LNCaP clone FGC (cell line): ENCODE measurements at places on chromosomes 5 and 9.

DNA sequence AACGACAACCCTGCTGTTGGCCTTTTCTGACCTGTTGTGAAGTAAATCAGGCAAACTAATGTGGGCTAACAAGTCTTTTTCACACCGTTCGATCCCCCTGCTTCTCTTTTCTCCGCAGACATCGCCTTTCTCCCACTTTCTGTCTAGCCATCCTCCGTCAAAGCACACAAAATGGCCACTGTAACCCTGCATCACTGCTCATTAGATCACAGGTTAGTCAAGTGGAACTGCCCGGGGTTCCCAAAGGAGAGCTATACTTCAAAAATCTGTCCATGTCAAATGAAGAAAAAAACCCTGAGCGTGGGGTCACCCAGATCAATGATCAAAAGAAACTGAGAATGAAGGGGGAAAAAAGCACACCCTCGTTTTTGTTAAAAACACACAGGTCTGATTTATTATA, 212.1 kb downstream of the ARL15 start:
- no peak for DNase-seq

DNA sequence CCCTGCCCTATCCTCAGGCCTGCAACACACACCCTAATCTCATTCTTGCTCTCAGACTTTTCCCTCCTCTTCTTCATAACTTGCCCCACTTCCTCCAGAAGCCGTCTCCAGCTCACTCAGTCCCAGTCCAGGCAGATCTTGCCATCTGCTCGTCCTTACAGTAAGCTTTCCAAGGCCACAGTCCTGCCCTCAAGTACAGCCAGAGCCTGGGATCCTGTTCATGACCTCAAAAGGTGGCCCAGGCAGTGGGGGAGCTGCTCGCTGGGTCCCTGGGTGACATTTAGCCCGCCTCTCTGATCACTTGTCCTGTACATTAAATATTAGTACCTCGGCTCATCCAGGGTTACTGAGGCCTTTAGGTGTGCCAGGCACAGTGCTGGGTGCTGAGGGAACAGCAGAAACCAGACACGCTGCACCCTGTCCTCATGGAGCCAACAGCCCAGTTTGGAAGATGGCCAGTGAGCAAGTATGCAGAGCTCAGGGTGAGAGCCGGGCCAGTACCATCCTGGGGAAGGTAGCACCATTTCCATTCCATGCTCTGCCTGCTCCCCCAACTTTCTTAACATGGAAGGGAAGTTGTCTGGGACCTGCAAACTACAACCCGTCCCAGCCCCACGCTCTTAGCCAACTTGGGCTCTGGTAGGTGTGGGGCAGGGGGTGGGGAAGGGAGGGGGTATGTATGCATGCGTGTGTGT, 100.4 kb downstream of the C5orf15 start:
- DNase-seq: no peak

GRCh38 chr9:124000784-124001457, 10.6 kb upstream of the LHX2 start:
- DNase-seq: no peak

DNA sequence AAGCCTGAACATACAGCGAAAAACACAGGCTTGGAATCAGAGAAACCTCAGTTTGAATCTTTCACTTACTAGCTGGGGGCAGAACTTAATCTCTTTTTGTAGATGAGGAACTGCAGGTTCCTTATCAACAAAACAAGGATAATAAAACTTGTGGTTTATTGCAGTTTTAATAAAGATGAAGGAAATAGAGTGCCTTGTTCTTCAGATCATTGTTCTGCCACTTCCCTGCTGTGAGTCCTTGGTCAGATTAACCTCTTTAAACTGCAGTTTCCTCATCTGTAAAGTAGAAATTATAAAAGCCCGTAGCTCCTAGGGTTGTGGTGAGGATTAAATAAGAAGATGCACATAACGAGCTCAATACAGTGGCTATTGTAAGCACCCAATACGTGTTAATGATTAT, 57.4 kb downstream of the FEM1C start:
- DNase-seq: no peak

DNA sequence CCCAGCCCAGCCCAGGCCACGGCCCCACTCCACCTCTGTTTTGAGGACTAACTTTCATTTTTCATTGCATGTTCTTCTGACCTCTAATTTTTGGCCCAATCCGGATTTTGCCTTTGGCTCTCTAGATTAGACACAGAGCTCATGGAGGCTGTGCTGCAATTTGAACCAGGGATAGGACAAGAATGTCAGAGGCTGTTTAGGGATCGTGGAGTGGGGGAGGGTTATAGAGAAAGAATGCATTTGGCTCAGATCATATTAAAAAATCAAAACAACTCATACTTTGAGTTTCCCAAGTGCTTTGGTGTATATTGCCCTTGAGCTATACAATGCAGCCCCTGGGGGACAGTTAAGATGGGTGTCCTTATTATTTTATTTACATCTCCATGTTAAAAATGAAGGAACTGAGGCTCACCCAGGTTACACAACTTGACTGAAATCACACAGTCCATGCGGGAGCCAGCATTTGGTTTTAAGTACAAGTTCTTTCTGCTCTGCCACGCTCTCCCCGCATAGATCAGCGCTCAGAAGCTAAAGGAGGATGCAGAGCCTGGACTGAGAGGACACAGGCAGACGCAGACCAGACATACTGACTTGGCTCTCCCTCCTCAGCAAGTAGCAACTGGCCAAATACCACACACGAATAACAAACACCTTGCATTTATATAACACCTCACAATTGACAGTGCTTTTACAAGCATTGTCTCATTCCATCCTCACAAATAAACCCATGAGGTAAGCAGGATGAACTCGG, 126.4 kb upstream of the RAI14 start:
- no peak for DNase-seq

GRCh38 chr5:176890455-176891330, 8.5 kb downstream of the HK3 start:
- no peak for DNase-seq

DNA sequence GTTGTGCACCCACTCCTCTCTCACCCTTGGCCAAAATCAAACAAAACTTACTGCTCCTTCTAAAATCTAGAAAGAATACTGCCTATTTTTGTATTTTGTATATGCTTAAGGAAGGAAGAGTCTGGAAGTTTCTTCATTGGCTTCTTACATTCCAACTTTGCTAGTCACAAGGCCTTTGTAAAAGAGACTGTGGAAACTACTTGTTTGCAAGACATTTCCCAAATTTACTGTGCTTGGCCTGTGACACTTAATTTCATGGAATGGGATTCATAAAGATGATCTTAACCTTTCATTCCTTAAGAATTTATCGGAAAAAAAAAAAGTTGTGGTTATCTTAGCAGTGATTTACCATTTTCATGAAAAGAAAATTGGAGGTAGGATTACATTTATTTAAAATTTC, 208.9 kb downstream of the VPS13A start:
- DNase-seq: no peak

DNA sequence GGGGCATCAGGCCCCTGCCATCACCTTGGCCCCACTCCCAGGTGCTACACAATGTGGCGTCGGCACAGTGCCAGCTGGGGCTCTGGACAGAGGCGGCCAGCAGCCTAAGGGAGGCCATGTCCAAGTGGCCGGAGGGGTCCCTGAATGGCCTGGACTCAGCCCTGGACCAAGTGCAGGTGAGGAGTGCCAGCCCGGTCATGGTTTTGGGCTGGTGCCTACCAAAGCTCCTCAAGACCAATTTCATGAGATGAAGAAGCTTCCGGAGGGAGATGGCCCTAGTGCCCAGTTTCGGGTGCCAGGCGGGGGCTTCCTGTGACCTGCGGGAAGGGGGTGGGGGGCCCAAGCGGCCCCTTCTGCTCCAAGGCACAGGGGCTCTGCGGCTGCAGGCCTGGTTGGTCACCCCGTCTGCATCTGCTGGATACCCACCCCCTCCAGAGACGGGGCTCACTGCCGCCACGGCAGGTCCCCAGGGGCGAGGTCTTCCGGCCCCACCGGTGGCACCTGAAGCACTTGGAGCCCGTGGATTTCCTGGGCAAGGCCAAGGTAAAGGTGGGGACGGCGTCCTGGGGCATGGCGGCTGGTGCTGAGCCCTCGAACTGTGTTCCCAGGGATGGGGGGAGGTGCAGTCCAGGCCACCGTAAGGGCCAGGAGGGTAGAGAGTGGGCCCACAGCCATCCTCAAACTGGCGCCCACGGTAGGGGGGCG, 5.8 kb downstream of the NOXA1 start:
- DNase-seq: no peak

DNA sequence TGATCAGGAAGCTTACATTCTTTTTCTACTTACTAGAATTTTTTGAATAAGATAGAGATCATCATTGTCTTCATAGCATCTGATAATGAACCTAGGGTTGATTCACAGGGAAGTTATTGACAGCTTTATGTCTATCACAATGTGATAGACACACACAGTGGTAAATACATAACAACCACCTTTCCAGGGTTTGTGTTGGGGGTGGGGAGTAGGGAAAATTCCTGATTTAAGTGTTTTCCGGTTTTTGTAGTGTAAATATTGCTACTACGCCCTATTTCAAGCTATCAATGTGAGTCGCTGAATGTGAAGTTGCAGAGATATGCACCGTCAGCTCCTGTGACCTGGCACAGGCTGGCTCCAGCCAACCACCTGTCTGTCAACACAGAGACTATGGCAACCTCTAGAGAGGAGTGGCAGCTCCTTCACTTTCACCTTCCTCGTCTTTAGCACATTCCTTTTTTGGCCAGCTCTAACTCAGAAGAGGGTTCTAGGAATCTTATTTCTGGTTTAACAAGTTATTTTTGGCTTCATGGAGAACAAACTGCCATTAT, 224.9 kb downstream of the MAT2B start:
- DNase-seq: peak; percentile 8

GRCh38 chr5:66974256-66974655, 222.3 kb downstream of the CD180 start:
- DNase-seq: no peak

GRCh38 chr9:86135371-86135770, 36.0 kb upstream of the GOLM1 start:
- DNase-seq: no peak

DNA sequence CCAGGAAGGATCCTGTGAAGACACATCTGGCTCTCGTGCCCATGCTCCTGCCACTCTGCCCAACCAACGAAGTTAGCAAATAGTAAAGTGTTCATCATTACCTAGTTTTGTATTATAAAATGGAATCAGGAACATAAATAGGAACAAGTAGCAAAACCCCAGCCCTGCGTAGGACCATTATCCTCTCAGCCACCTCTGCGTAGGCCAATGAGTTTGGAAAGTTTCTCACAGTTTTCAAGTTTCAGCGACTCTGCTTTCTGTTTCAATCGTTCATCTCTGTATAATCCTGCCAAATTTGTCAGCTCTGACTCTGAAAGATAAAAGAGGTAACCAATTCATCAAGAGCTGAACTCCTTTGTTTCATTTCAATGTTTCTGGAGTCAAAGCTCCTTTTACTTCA, 10.1 kb upstream of the SPATA24 start:
- no peak for DNase-seq

- no peak for DNase-seq
Measured at GRCh38 chr9:127982912-127983311, 2.1 kb upstream of the EEIG1 start.

DNA sequence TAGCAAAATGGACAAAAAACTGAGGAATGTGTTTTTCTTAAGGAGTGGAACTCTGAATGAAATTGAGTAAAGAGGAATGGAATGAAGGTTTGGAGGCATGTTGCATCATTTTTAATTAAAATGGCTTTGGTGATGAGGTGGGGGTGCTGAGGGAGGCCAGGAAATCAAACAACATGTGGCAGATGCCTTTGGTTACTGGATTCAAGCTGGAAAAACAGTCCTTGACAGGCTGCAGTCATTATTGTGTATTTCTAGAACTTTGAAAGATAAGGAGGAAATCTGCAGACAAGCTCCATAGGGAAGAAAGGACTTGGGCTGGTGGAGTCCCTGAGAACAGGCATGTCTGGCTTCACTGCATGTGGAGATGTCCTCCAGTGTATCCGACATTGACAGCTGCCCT, 203.5 kb upstream of the HAPLN1 start:
- DNase-seq: no peak

DNA sequence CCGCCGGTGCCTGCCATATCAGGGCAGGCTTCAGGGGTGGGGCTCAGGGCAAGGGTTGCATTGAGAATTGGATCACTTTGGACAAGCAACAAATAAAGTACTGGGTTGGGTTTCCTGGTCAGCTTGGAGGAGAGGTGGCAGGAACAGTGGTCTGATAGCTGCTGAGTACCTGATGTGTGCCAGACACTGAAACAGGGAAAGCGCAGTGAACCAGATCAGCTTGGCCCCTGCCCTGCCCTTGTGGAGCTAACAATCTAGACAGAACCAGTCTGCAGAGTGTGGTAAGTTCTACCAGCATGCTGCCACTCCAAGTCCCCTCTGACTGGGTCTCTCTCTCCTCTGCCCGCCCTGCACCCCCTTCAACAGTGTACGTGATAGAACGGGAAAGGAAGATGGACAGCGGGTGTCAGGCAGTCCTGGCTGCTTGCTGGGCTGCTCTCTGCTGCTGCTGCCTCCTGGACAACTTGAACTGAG, 53.4 kb downstream of the CYSTM1 start:
- DNase-seq: no peak

GRCh38 chr9:38445154-38446043, 21.1 kb upstream of the IGFBPL1 start:
- no peak for DNase-seq

- no peak for DNase-seq
Measured at GRCh38 chr5:135456238-135457099, 4.3 kb upstream of the TIFAB start.

DNA sequence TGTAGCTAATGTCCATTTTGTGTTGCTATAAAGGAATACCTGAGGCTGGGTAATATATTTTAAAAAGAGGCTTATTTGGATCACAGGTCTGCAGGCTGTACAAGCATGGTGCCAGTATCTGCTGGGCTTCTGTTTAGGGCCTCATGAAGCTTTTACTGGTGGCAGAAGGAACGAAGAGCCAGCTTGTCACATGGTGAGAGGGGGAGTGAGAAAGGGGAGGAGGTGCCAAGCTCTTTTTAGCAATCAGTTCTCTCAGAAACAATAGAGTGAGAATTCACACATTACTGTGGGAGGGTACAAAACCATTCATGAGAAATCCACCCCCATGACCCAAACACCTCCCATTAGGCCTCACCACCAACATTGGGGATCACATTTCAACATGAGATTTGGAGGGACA, 340.9 kb downstream of the RASEF start:
- DNase-seq: no peak

DNA sequence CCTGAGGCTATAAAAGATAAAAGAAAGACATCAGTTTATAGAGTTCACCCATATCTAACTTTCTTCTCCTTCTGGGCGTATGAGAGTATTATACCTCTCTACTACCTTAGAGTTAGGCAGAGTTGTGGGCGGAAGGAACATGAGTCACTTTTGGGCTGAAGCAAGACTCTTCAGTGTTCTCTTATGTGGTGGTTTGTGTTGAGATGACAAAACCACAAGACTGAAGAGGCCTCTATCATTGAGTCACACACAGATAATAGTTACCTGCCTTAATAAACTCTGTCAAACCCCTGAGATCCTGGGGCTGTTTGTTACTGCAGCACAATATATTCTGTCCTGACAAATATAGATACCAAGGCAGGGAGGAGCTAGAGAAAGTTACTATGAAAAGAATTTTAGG, 184.2 kb downstream of the EFNA5 start:
- DNase-seq: no peak

GRCh38 chr5:159658266-159658925, 257.9 kb upstream of the ADRA1B start:
- no peak for DNase-seq

- no peak for DNase-seq
Measured at GRCh38 chr5:168064933-168065622, 226.4 kb upstream of the WWC1 start.

- DNase-seq: no peak
Measured at GRCh38 chr9:4964540-4964939, 20.5 kb upstream of the JAK2 start.

GRCh38 chr5:88425124-88425523, 156.5 kb upstream of the TMEM161B start:
- DNase-seq: no peak

GRCh38 chr5:7837403-7837802, 13.5 kb downstream of the CFAP90 start:
- DNase-seq: no peak
